ENCODE measurements at places on chromosomes 6 and 20.

DNA sequence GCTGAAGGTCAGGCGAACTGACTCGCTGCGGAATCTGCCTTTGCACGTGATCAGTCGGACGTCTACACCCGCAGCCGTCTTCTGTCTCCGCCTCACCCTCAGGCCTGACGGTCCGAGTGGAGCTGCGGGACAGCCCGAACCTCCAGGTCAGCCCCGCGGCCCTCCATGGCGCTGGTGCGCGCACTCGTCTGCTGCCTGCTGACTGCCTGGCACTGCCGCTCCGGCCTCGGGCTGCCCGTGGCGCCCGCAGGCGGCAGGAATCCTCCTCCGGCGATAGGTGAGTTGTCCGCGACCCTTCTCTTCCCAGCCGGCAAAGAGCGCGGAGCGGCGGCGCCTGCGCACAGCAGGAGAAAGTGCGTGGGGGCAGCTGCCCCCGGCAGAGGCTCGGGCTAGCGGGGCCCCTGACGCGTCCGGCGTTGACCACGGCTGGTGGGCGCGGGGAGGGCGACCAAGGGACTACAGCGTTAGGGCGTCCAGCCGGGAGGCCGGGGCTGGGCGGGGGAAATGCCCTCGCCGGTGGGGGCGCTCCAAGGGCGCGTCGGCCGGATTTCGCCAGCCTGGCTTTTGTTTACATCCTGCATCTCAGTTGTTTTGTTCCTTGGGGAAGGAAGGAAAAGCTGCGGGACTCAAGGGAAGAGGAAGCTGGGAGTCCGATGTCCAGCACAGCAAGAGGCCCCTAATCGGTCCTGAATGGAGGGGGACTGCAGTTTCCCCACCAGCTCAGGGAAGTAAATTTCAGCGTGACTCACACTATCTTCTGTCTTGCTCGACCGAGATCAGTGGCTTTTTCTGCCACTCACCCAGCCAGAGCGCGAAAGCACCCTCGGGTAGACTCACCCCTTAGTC, at the start of gene SMPDL3A:
SMPDL3A (plus strand) TSS at position 77 of the 846 bp plus-strand sequence; CDS start at position 166, 89 bp downstream.
- DNase-seq = no peak

GRCh38 chr6:136438441-136438840, 111.8 kb downstream of the MAP7 start:
- no peak for DNase-seq

DNA sequence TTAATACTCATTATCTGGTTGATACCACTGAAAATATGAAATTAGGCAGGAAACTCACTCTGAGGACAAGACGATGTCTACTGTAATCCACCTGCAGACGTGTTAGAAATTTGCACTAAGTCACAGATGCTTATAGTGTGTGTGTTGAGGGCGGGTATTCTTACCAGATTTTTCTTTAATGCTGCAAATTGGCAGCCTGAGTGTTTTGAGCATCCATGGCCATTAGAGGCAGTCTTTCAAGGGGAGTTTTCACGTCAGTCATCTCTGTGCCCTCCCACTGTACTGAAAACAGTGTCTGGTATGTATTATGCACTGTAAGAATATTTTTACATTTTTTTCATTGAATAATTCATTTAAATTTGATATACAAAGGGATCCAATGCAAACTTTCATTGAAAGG, 266.5 kb upstream of the QKI start:
- no peak for DNase-seq

- DNase-seq = no peak
Measured at GRCh38 chr6:6314596-6314995, 5.9 kb downstream of the F13A1 start.

DNA sequence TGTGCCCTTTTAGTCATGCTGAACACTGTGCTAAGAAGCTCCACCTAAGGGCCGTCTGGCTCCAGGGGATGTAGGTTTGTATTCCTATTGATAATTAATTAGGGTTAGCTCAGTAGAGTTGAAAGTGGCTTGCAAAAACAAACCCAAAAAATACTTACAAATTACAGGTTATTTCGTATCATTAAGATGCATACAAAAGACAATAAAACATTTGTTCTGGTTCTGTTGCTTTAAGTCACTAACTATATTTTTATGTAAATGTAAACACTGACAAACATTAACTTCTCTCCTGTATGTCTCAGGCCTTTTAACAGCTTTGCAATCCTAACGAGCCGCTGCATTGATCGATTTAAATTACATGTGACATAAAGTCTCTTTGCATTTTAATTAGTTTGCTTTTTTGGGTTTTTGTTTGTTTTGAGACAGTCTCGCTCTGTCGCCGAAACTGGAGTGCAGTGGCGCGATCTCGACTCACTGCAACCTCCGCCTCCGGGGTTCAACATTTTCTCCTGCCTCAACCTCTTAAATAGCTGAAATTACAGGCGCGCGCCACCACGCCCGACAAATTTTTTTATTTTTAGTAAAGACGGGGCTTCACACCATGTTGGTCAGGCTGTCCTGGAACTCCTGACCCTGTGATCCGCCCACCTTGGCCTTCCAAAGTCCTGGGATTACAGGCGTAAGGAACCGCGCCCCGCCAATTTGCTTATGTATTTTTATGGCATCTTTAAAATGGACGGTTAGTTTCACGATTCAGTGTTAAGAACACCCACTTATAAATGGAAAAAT, 110.9 kb downstream of the HFE start:
- DNase-seq = peak; percentile 43

Measured in activated CD4-positive, alpha-beta T cell treated with anti-CD3 and anti-CD28 coated beads for 24 hours (primary cell).